PC-9 (cell line): ENCODE measurements at places on chromosomes 4 and X. TPM values are rescaled to one million over a fixed set of nuclear protein-coding genes. Genes with fewer than 3 reads are reported as not detected.

P2RY10 gene
- total RNA-seq: not detected in 2 replicates

DNA sequence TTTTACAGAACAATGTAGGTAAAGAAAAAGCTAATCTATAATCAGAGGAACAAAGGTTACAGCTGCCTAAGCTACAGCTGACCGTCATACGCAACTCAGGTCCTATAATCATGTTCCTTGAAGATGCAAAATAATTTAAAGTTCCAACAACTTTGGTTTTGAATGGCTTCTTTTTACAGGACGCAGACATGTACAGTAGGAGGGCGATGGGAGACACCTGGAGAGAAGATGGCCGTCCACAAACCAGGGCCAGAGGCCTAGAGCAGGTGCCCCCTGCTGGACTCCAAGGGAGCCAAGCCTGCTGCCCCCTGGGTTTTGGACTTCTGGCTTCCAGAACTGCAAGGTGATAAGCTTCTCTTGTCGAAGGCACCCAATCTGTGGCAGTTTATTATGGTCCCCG is 10.6 kb downstream of the HGFAC start:
- no peaks in the 10 kb centered on the region for H3K36me3 ChIP-seq
- no peaks in the 10 kb centered on the region for H3K27me3 ChIP-seq
- no peak overlapping the region for H3K27ac ChIP-seq
- DNase-seq: no peak

- DNase-seq: no peak
- H3K36me3 ChIP-seq: no peaks in the 10 kb centered on the region
- no peak overlapping the region for H3K27ac ChIP-seq
- no peaks in the 10 kb centered on the region for H3K27me3 ChIP-seq
These were observed 167.2 kb downstream of the LHFPL1 start for GRCh38 chrX:112512509-112512908.

DNA sequence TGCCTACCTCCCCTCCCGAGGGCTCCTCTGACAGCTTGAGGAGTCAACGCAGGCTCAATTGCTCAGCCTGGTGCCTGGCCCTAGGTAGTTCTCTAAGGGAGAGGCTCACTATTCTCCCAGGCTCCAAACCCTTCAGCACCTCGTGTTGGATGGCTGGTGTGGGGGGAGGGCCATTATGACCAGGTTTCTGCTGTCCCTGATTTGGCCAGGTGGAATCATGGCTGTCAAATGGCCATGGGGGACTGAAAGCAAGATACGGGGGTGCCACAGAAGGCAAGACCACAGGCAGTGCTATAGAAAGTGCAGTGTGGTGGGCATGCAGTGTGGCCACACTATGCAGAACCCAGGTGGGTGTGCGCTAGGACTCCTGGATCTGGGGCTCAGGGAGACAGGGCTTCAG is 9.5 kb downstream of the PNMA6F start:
- H3K27ac ChIP-seq: no peak overlapping the region
- H3K36me3 ChIP-seq: no peaks in the 10 kb centered on the region
- H3K4me1 ChIP-seq: no peaks in the 10 kb centered on the region

SYTL4 gene
- 23.4 and 23.6 TPM in 2 replicates for total RNA-seq

- no peaks in the 10 kb centered on the region for H3K36me3 ChIP-seq
- H3K27ac ChIP-seq: no peak overlapping the region
- H3K27me3 ChIP-seq: no peaks in the 10 kb centered on the region
- H3K4me1 ChIP-seq: no peaks in the 10 kb centered on the region
These were observed 67.6 kb upstream of the DCLK2 start for GRCh38 chr4:150010525-150011126.

- no peak overlapping the region for H3K27ac ChIP-seq
- no peaks in the 10 kb centered on the region for H3K4me1 ChIP-seq
- DNase-seq: no peak
- H3K27me3 ChIP-seq: no peaks in the 10 kb centered on the region
- no peak overlapping the region for H3K4me3 ChIP-seq
These were observed 233.1 kb upstream of the SPRY1 start for GRCh38 chr4:123163501-123163900.

GRCh38 chrX:7074908-7075204 is 72.7 kb upstream of the STS start:
- peaks cover 5% of the 10 kb centered on the region; the same call in 1 of the 2 replicates for H3K36me3 ChIP-seq
- no peak overlapping the region for H3K4me3 ChIP-seq
- H3K27ac ChIP-seq: no peak overlapping the region

ALPK1 gene
- 31.0 and 35.4 TPM in 2 replicates for total RNA-seq

GRCh38 chr4:83591056-83591455 is 55.1 kb downstream of the GPAT3 start:
- H3K36me3 ChIP-seq: 0 out of 2 replicates have a peak, but pooled peaks cover 7% of the 10 kb centered on the region
- H3K4me3 ChIP-seq: no peak overlapping the region
- H3K27me3 ChIP-seq: no peaks in the 10 kb centered on the region
- H3K27ac ChIP-seq: no peak overlapping the region
- no peak for DNase-seq
- no peaks in the 10 kb centered on the region for H3K4me1 ChIP-seq
